Activated CD4-positive, alpha-beta T cell treated with anti-CD3 and anti-CD28 coated beads, Interleukin-2, amount 10 ng/mL, durations not matched to agents 7 days and 5 days (primary cell): ENCODE measurements at places on chromosomes 5 and 9. TPM values are rescaled to one million over a fixed set of nuclear protein-coding genes. Genes with fewer than 3 reads are reported as not detected.

DNA sequence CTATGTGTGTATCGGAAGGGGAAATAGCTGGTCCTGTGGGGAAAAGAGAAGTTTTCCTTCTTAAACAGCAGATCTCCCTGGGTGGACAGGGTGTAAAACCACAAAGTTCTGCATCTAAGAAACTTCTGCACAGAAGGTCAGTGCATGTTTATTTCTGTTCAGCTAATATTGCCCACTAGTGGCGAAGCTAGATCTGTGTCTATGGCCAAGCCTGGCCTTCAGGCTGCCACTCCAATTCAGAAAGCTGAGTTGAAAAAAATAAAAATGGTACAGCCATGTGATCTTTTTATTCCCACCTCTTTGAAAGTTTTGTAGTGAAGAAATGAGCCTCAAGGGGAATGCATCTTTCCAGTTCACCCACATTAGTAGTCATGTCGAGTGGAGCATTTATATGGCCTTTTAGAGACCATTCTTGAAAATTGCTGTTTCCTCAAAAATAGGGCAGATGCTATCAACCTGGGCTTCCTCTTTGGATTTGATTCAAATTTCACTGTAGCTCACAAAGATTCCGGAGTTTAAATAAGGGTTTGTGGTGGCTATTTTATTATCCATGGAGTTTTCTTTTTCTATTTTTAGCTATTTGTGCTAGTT lies 488.0 kb downstream of the PRELID2 start:
- DNase-seq: no peak

GRCh38 chr5:36751886-36752285 lies 124.7 kb upstream of the NIPBL start:
- DNase-seq: no peak

Gene FSD1L
- 8.1 TPM for total RNA-seq

Gene RPS23
- 2,217 TPM for total RNA-seq

- DNase-seq: no peak
Observed at GRCh38 chr5:172559004-172559932, 81.8 kb upstream of the NEURL1B start.

DNA sequence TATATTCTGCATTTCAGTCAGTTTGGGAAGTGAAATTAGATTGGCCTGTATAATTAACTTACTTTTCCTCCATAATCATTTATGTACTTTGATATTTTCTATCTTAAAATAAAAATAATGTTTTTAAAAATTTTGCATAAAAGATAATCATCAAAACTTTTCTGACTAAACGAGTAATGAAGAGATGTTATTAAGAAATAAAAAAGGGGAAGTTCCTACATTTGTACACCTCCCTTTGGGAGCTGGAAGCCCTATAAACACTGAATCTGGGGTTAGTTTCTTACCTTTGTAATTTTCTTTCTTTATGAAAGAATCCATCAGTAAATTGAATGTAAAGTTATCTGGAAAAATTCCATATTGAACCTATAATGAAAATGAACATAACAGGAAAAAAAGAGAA lies 86.2 kb downstream of the MRPS27 start:
- no peak for DNase-seq

GRCh38 chr9:33186457-33187168 lies 19.5 kb upstream of the B4GALT1 start:
- DNase-seq: no peak
